ENCODE measurements at places on chromosomes 13 and 19.

GRCh38 chr13:50320271-50320862 lies 305.1 kb downstream of the KCNRG start:
- peak; percentile 33 for DNase-seq

DNA sequence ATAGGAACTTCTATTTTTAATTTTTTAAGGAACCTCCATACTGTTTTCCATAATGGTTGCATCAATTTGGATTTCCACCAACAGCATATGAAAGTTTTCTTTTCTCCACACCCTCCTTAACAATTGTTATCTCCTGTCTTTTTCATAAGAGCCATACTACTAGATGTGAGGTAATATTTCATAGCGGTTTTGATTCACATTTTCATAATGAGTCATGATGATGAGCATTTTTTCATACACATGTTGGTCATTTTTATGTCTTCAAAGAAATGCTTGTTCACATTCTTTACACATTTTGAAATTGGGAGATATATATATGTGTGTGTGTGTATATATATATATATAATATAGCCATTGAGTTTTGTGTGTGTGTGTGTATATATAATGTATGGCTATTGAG lies 420.3 kb upstream of the PCDH9 start:
- no peak for DNase-seq

DNA sequence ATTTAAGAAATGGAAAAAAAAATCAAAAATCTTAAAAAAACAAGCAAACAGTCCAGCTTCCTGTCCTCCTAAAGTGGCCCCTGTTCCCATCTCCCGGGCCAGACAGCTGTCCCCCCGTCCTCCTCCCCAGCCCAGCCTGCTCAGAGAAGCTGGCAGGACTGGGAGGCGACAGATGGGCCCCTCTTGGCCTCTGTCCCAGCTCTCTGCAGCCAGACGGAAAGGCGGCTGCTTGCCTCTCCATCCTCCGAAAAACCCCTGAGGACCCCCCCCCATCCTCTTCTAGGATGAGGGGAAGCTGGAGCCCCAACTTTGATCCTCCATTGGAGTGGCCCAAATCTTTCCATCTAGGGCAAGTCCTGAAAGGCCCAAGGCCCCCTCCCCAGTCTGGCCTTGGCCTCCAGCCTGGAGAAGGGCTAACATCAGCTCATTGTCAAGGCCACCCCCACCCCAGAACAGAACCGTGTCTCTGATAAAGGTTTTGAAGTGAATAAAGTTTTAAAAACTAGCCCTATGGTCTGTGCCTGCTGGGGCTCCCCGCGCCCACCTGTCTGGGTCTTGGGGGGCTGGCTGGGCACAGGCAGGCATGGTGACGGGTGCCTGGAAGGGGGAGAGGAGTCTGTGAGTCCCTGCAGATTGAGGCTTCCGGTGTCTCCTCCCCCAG lies 3.8 kb downstream of the GADD45GIP1 start:
- DNase-seq: no peak

GRCh38 chr19:44728178-44728577 lies 20.3 kb upstream of the BCL3 start:
- DNase-seq: no peak

DNA sequence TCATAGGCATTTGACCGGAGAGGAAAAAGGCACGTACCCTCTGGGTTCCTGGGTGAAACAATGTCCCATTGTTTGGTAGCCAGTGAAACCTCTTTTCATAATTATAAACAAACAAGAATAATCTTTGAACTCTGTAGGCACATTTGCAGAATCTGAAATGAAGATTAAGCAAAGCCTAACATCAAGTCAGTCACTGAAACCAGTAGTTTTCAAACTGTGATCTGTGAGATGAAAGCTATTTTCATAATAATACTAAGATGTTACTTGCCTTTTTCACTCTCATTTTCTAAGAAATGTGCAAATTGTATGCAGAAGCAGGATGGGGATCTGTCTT lies 105.4 kb downstream of the WDFY2 start:
- no peak for DNase-seq

- no peak for DNase-seq
These were observed 27.3 kb downstream of the EPSTI1 start for GRCh38 chr13:42964761-42965161.

DNA sequence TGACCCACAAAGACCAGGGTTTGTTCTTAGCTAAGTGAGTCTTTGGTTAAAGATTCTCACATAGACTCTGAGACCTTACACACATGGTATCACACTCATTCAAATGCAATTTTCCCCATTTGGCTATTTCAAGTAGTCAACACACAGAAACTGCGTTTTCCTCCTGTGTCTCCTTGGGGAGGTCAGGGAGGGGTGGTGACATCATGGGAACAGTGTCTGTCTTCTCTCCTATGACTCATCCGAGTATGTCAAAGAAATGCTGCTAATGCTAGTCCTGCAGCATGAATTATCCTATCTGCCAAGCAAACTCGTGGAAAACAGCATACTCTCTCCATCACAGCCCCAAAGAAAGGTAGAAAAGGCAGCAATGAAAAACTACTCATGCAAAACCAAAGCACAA lies 100.2 kb downstream of the ENOX1 start:
- peak; percentile 98 for DNase-seq

DNA sequence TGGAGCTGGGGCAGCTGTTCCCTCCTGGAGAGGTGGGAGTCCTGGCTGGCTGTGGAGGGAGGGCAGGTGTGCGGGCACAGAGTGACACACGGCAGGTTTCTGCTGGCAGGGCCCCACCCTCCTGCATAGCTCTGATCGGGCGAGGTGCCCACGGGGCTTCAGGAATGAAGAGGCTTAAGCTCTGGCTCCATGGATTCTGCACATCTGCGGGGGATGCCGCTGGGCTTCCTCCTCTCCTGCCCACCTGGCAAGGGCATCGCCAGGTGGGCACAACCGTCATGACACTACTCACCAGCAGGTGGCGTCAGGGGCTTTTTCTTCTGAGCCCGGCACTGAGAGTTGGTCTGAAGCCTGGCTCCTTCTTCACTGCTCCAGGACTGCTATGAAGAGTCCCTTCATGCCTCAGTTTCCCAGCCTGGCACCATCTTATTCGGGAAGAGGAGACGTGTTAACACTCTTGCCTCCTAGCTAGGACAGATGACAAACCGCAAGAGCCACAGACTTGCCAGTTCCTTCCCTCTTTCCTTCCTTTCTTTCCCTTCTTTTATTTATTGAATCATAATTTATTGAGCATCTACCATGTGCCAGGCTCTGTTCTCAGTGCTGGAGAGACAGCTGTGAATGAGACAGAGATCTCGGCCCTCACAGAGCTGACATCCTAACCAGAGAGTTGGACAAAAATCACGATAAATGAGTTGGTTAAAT lies 15.2 kb upstream of the PAK4 start:
- no peak for DNase-seq
